ENCODE measurements at places on chromosomes 5 and 9.
A peak's percentile ranks its signal among the peaks of the same experiment; 100 is the strongest.

DNA sequence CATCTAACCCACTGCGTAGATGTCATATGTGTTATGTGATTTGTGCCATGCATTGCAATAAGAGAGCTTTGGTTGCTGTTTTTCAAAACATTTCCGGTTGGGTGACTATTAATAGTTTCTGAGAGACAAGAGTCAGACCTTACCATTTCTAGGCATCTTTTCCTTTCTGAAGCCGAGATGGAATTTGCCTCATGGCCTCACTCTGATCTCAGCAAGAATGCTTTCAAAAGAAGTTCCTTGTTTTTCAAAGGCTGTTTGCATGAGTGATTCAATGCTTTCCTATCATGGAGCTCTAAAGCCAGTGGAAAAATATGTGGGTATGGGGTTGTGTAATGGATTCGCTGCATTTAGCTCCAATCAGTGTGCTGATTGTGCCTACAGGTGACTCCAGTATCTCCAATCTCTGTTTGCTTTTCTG is 203.1 kb upstream of the PPP1R2B start:
- no peak for DNase-seq

DNA sequence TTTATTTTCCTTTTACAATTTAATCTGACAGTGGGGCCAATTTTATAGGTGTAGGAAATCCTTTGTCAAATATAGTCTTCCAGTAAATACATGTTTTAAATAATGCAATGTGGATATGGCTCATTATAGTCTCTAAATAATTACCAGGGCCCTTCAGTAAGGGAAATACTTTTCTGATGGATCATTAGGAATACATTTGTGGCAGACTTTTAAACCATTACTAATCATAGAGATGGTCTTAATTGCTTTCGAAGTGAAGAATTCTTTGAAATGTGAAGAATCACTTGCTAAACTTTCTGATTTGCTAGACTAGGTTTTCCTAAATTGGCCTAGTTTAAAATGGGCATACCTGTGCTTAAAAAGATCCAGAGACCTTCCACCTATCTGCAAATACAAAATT is 105.6 kb upstream of the ELL2 start:
- DNase-seq = peak; percentile 63

DNA sequence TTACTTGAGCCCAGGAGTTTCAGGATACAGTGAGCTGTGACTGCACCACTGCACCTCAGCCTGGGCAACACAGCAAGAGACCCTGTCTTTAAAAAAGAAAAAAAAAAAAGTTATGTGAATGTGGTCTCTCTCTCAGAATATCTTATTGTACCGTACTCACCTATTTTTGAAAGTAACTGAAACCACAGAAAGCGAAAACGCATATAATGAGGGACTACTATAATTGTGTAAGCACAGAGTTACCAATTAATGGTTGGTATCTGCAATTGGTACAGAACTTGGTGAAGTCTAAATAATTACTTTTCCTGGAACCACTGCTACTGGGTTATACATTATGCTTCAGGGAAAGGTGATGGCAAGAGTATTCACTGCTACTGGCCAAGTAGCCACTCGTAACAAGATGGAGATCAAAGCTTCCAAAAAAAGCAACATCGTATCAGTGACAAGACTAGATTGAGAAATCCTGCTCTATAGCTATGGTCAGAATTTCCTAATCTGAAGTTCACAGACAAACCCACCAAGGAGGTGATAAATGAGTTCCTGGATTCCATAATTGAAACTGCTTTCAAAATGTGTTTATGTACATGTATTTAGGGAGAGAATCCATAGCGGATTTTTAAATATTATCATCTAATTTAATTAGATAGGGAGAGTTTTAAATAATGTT is 82.7 kb downstream of the NR6A1 start:
- DNase-seq = no peak

- DNase-seq = no peak
Observed at GRCh38 chr5:172622091-172623046, 18.7 kb upstream of the NEURL1B start.

DNA sequence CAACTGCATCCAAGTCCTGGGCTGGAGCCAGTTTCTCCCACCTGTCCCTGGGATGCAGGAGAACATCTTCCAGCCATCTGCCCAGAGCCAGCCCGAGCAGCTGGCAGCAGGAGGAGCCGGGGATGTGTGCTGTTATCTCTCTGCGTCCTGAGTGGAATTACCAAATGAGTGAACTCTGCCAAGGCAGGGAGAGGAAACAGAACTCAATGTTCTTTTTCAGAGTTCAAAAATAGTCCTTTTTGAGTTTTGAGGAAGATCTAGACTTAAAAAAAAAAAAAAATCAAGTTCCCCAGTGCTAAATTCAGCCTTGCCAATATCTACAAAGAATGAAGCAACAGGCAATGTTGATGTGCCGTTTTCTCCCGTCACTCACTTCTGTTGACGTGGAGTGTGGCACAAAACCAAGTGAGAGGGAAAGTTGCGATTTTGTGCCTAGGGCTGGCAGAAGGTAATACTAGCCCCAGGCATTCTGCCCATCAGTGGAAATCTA is 56.2 kb downstream of the TMOD1 start:
- DNase-seq = no peak

DNA sequence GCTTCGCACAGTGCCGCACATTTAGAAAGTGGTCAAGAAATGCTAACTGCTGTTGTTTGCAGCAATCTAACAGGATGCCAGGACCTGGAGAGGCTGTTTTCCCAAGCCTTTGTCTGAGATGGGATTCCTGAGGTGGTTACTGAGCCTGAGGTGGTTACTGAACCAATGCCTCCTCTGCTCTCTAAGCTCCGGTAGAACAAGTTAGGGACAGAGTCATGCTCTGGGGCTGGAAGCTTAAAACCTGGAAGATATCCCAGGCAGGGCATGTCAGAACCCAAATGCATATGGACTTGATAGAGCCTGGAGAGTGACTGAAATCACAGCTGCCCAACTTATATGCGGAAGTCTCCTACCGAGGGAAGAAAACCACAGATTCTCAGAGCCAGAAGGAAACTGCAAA is 46.5 kb upstream of the FAT2 start:
- no peak for DNase-seq

DNA sequence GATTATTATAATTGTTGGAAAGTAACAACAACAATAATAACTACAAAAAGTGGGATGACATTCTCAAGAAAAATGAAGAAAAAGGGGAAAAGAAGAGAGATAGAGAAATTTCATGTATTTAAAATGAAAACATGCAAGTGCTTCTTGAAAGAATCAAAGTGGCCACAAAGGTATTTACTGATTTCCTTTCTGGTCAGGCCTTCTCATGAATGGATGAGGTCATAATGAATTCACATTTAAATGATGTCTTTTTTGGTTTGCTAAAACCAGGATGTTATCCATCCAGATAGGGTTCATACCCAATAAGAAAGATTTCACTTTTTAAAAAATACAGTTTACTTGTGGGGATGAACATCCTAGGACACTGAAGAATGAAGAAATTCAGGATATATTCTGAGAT is 446.4 kb upstream of the PTGER4 start:
- peak; percentile 69 for DNase-seq

DNA sequence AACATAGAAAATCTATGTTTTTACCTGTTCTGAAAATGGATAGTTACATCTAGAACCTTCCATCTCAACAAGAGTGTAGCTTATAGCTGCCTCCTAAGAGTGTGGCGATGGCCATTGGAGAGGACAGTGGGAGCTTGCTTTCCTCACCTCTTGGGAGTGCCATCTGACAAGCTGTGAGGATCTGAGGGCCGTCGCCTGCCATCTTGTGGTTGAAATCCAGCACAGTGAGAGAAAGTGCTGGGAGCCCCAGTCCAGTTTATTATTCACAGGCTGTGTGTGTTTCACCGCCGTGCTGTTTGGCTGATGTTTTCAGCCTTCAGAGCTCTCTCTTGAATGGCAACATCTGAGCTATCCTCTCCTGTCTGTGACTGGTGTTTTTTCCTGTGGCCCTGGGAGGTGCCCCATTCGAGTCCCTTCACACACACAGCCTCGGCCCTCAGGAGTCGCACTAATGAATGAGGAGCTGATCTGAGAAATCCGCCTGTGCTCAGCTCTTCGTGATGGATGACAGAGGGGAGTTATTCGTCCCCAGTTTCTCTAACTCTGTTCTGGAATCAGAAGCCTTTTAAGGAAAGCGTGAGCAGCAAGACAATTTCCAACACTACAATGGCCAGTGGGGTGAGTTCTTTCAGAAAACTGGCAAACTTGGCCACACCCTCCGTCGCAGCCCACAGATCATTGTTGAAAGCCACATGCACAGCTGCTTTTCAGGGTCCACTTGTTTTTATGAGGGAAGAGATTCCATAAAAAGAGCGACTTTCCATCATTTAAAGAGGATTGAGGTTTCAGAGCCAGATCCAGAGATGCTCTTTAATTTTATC is 170.3 kb downstream of the PDZD2 start:
- peak; percentile 74 for DNase-seq

DNA sequence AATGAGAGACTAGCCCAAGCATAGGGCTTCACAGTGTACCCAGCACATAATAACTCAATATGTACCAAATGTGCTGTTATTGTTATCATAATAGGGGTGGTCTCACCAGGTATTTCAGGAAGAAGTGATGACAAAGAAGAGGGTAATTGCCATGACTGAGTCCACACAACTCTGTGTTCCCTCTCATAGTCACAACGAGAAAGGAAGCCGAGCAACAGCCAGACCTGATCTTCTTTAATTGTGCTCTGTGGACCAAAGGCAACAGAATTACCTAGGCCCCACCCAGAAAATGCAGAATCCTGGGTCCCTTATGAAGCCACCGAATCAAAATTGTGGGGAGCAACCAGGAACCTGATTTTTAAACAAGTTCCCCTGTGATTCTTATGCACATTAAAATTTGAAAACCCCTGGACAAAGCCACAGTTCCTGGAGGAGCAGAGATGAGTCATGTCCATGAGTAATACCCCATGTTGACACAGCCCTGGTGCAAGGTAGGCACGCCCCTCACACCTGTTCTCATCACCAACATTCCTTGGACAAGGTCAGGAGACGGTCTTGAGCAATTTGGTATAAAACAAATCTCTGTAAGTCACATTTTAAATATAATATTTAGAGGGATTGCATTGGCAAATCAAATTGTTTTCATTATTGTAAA is 5.2 kb downstream of the FGF1 start:
- peak; percentile 79 for DNase-seq

DNA sequence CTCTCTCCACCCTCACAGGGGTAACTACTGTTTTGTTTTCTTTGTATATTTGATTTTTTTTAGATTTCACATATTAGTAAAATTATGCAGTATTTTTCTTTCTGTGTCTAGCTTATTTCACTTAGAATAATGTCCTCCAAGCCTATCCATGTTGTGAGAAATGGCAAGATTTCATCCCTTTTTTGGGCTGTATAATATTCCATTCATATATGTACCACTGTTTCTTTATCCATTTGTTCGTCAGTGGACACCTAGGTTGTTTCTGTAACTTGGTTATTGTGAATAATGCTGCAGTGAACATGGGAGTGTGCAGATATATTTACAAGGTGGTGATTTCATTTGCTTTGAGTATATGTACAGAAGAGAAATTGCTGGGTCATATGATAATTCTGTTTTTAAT is 144.0 kb upstream of the CHD1 start:
- no peak for DNase-seq
